Activated naive CD4-positive, alpha-beta T cell treated with anti-CD3 and anti-CD28 coated beads, Interleukin-2, amount 10 ng/mL, durations not matched to agents 5 hours and 36 hours (primary cell): ENCODE measurements at places on chromosomes 1 and 21. TPM values are rescaled to one million over a fixed set of nuclear protein-coding genes. Genes with fewer than 3 reads are reported as not detected.

RNU1-2 gene
- 1,658 TPM for total RNA-seq

KIRREL1 gene
- total RNA-seq: 0.02 TPM

FALEC gene
- total RNA-seq: not detected

ITLN2 gene
- not detected for total RNA-seq

MYOC gene
- not detected for total RNA-seq

RGS8 gene
- total RNA-seq: not detected

FCRL6 gene
- total RNA-seq: not detected

RGS1 gene
- 19.9 TPM for total RNA-seq

HSPG2 gene
- total RNA-seq: 3.6 TPM

PODN gene
- not detected for total RNA-seq

PRXL2B gene
- total RNA-seq: 26.0 TPM

MORC3 gene
- total RNA-seq: 54.1 TPM

KCNA2 gene
- 3.5 TPM for total RNA-seq

HLX gene
- total RNA-seq: not detected

C1QA gene
- not detected for total RNA-seq

STIL gene
- total RNA-seq: 31.1 TPM

PADI2 gene
- not detected for total RNA-seq

CD84 gene
- 6.3 TPM for total RNA-seq

VWA5B1 gene
- total RNA-seq: 0.05 TPM

DIO1 gene
- not detected for total RNA-seq
